ENCODE measurements at places on chromosomes 7 and 10. TPM values are rescaled to one million over a fixed set of nuclear protein-coding genes. Genes with fewer than 3 reads are reported as not detected.

The RSU1 gene
- total RNA-seq, result 40.3 TPM

The OPALIN gene
- not detected for total RNA-seq

The UCN3 gene
- total RNA-seq, result not detected

DNA sequence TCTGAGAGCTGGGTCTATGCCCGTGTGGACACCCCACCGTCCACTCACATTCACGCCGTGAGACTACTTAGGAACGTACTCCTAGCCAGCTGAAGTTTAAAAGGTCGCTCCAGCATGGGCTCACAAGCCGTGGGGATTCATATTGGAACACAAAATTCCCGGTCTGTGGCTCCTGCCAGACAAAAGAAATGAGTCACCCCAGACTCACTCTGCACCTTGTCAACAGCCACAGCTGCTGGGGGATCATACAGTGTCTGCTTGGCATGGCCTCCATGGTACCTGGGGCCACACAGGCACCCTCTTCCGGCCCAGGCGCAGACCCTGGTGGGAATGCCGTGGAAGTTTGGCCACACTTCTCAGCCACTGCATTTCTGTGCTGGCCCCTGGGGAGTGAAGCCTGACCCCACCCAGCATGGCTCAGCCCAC, 228.4 kb downstream of the DNAJB6 start:
- no peak overlapping the region for H3K27ac ChIP-seq
- no peak for DNase-seq
- no peaks in the 10 kb centered on the region for H3K36me3 ChIP-seq
- H3K4me1 ChIP-seq, result no peaks in the 10 kb centered on the region
- no peak overlapping the region for H3K4me3 ChIP-seq

The CYP17A1 gene
- total RNA-seq, result not detected

The CNNM1 gene
- 0.07 TPM for total RNA-seq

DNA sequence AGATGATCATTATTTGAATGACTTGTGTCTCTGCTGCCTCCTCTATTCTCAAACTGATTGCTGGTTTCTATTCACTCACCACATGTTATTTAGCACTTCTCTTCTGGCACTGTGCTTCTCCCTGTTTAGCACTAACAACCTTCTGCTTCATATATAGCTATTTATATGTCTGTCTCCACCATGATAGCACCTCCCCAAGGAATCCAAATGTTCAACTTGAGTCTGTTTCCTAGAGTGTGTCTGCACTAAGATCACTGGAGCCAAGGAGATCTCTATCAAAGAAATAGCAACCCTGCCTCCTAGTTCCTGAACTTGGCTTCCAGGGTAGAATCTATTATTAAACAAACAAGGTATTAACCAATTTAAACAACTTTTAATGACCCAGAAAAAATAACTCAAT, 104.5 kb downstream of the CYP26A1 start:
- no peak overlapping the region for H3K27ac ChIP-seq
- H3K27me3 ChIP-seq, result no peaks in the 10 kb centered on the region
- no peaks in the 10 kb centered on the region for H3K36me3 ChIP-seq
- DNase-seq, result no peak
- no peak overlapping the region for H3K4me3 ChIP-seq

The ARL4A gene
- 25.0 TPM for total RNA-seq

DNA sequence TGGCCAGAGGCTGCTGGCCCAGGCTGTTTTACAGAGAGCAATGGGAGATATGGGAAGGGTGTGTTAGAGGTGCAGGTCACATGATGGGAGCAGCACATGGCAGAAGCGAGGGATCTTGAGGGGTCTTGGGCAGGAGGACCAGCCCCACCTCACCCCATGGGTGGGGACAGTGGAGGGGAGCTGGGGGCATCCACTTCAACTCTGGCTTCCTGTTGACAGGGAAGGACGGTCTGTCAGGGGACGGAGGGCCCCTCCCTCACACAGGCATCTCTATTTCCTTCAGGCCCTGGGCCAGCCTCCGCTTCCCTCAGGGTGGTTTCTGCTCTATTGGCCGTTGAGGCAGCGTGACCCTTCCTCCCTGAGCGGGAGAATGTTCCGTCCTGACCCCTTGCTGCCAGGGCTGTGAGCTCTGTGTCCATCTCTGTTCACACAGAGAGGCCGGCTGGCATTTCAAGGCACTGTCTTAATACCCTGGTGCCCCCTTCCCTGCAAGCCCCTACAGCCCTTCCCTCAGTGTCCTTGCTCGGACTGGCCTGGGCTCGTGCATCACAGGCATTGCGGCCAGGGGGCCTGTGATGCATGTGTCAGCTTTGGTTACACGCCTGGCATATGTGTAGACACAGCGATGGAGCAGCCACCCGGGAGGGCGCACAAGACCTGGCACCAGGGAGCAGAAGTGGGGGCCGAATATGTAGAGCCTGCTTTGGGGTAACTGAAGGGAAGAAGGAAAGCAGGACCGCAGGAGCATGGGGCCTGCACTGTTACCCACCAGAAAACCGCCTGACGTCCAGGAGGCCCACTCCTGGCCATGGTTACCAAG, 31.8 kb downstream of the RAMP3 start:
- H3K36me3 ChIP-seq, result no peaks in the 10 kb centered on the region
- no peaks in the 10 kb centered on the region for H3K4me1 ChIP-seq
